Nephron progenitor cell (in vitro differentiated cells): ENCODE measurements at places on chromosomes 12 and 14.

- peak overlapping the region; percentile 92 for H3K27ac ChIP-seq
- no peak for DNase-seq
- H3K36me3 ChIP-seq = peaks cover 33% of the 10 kb centered on the region
- H3K27me3 ChIP-seq = peaks cover 3% of the 10 kb centered on the region
- peaks cover 70% of the 10 kb centered on the region for H3K4me1 ChIP-seq
Observed at GRCh38 chr12:62656591-62657362, 190.2 kb downstream of the MON2 start.

- H3K4me1 ChIP-seq = peaks cover 89% of the 10 kb centered on the region
- H3K27ac ChIP-seq = peak overlapping the region; percentile 73
- peak overlapping the region; percentile 57 for H3K4me3 ChIP-seq
Observed at GRCh38 chr14:61188978-61189808, 91.9 kb downstream of the TMEM30B start.

DNA sequence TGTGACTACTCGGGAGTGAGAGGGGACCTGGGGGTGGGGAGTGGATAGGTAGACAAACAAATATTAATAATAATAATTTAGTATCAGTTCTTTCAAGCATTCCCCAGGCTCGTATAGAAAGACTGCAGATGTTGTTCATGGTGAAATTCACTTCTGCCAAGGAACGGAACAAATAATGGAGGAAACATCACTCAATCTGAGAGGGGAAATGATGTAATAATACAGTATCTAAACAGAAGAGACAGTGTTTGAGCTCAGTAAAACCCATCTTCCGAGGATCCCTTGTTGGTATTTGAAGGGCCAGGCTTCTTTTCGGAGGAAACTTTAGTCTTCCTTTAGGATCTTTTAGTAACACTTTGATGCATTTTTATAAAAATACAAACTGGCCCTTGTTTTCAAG is 114.2 kb downstream of the KCNK10 start:
- no peak overlapping the region for H3K4me3 ChIP-seq
- H3K36me3 ChIP-seq = no peaks in the 10 kb centered on the region
- H3K4me1 ChIP-seq = peaks cover 6% of the 10 kb centered on the region
- DNase-seq = no peak
- H3K27ac ChIP-seq = no peak overlapping the region

DNA sequence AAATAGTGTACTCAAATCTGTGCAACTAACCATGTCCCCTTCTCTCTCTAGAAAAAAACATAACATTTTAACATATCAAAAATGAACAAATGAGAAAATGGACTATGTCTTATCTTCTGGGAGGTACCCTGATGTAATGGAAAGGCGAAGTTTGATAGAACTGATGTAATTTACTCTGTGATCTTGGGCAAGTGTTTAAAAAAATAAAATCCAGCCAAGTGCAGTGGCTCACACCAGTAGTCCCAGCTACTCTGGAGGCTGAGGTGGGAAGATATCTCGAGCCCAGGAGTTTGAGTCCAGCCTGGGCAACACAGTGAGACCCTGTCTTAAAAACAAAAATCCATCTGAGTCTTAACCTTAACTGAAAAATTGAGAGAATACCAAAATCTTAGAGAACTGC is 35.8 kb upstream of the CFL2 start:
- H3K4me3 ChIP-seq = no peak overlapping the region
- H3K27ac ChIP-seq = peak overlapping the region; percentile 82
- no peak for DNase-seq
- no peaks in the 10 kb centered on the region for H3K27me3 ChIP-seq
- no peaks in the 10 kb centered on the region for H3K4me1 ChIP-seq
- peaks cover 17% of the 10 kb centered on the region for H3K36me3 ChIP-seq

GRCh38 chr14:69010648-69011047 is 31.5 kb upstream of the ACTN1 start:
- no peak overlapping the region for H3K4me3 ChIP-seq
- no peak overlapping the region for H3K27ac ChIP-seq
- no peak for DNase-seq
- H3K36me3 ChIP-seq = no peaks in the 10 kb centered on the region
- H3K4me1 ChIP-seq = peaks cover 27% of the 10 kb centered on the region

DNA sequence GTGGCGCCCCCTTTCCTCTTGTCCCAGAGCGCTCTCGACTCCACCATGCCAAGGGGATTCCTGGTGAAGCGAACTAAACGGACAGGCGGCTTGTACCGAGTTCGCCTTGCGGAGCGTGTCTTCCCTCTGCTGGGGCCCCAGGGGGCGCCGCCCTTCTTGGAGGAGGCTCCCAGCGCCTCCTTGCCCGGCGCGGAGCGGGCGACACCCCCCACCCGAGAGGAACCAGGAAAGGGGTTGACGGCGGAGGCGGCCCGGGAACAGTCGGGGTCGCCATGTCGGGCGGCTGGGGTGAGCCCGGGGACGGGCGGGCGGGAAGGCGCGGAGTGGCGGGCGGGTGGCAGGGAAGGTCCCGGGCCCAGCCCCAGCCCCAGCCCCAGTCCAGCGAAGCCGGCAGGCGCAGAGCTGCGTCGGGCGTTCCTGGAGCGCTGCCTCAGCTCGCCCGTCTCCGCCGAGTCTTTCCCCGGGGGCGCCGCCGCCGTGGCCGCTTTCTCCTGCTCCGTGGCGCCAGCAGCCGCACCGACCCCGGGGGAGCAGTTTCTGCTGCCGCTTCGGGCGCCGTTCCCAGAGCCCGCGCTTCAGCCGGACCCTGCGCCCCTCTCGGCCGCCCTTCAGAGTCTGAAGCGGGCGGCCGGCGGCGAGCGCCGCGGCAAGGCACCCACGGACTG is 376 bp downstream of the INSM2 start:
- peak; percentile 24 for DNase-seq
- H3K4me3 ChIP-seq = peak overlapping the region; percentile 78
- peaks cover 89% of the 10 kb centered on the region for H3K27me3 ChIP-seq

DNA sequence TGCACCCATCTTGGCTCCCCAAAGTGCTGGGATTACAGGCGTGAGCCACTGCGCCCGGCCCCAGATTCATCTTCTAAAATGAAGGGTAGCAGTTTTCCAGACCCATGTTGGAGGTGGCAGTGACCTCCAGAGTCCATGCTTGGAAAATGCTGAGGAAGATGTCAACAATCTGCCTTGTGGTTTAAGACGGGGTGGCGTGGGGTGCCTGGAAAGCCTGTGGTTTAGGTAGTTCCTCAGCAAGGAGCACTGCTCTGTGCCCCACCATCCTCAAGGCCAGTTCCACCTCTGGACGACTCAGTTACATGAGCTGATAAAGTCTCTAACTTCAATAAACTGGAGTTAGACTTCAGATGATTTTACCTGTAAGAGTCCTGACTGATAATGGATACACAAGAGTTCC is 48.6 kb downstream of the DRAM1 start:
- H3K36me3 ChIP-seq = no peaks in the 10 kb centered on the region
- no peaks in the 10 kb centered on the region for H3K4me1 ChIP-seq
- H3K27ac ChIP-seq = no peak overlapping the region
- H3K4me3 ChIP-seq = no peak overlapping the region
- DNase-seq = no peak

GRCh38 chr12:132713123-132713522 is 2.5 kb downstream of the PGAM5 start:
- DNase-seq = no peak
- H3K4me3 ChIP-seq = peak overlapping the region; percentile 32
- H3K36me3 ChIP-seq = peaks cover 19% of the 10 kb centered on the region
- peak overlapping the region; percentile 39 for H3K27ac ChIP-seq
- peaks cover 10% of the 10 kb centered on the region for H3K4me1 ChIP-seq

DNA sequence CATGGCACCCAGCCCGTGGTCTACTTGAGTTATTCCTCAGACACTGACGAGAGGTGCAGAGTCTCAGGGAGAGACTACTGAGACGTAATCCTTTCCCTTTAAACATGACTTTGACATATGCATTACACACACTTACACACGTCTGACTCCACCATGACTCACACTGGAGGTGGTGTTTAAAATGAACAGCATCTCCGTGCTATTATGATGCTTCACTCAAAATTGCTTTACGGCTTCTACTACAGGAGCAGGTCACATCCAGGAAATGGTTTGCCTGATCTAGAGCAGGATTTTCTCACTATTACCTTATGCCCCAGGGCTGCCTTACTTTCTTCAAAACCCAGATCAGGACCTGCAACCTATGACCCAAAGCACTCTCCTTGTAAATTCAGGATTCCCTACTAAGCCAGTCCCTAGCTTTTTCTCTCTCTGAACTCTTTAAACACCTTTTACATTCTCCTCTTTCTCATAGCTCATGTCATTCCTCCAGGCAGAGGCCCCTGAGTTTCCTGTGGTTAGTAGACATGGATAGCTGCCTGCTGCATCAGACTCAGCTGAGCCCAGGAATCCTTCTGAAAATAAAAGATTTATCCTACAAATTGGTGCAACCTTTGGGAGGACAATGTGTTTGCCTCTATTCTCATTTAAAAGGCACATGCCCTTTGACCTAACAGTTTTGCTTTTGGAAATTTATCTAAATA is 31.2 kb downstream of the TMCC3 start:
- no peaks in the 10 kb centered on the region for H3K27me3 ChIP-seq
- H3K4me3 ChIP-seq = peak overlapping the region; percentile 26

DNA sequence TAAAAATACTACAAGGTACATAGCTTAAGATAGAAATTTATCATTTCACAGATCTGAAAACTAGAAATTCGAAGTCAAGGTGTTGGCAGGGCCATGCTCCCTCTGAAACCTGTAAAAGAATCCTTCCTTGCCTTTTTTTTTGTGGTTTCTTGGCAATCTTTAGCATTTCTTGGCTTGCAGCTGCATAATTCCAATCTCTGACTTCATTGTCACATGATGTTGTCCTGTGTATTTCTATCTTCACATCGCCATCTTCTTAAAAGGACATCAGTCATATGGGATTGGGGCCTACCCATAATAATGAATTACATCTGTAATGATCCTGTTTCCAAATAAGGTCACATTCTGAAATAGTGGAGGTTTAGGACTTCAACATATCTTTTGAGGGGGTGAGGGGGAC is 250.4 kb downstream of the TMTC2 start:
- no peaks in the 10 kb centered on the region for H3K4me1 ChIP-seq
- no peaks in the 10 kb centered on the region for H3K27me3 ChIP-seq
- no peak overlapping the region for H3K27ac ChIP-seq
- no peaks in the 10 kb centered on the region for H3K36me3 ChIP-seq
- no peak for DNase-seq
- H3K4me3 ChIP-seq = no peak overlapping the region

GRCh38 chr14:77559381-77559780 is 57.1 kb downstream of the SPTLC2 start:
- peaks cover 72% of the 10 kb centered on the region for H3K36me3 ChIP-seq
- DNase-seq = no peak
- no peaks in the 10 kb centered on the region for H3K27me3 ChIP-seq
- H3K4me1 ChIP-seq = peaks cover 24% of the 10 kb centered on the region
- no peak overlapping the region for H3K4me3 ChIP-seq

DNA sequence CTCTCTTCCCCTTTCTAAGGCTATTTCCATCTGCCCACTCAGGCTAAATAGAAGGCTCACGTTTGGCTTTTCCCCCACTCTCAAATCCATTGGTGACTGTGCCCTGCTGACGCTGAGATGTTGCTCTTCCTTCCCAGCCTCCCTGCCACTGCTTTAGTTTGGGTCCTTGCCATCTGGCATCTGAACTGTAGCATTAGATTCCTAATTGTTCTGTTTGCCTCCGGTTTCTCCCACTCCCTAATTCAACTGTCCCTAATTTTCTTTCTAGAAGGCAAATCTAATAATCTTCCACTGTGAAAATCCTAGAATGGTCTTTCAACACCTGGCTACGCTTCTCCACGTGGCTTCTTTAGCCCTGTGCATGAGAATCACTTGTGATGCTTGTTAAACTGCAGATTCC is 37.6 kb upstream of the SMOC1 start:
- H3K27ac ChIP-seq = no peak overlapping the region
- H3K4me3 ChIP-seq = no peak overlapping the region
- no peak for DNase-seq
- H3K4me1 ChIP-seq = peaks cover 3% of the 10 kb centered on the region

GRCh38 chr14:58690801-58691516 is 53.2 kb downstream of the DACT1 start:
- peaks cover 19% of the 10 kb centered on the region for H3K36me3 ChIP-seq
- DNase-seq = no peak
- H3K27ac ChIP-seq = peak overlapping the region; percentile 88
- H3K4me1 ChIP-seq = peaks cover 46% of the 10 kb centered on the region
- no peaks in the 10 kb centered on the region for H3K27me3 ChIP-seq
- no peak overlapping the region for H3K4me3 ChIP-seq

- DNase-seq = no peak
- no peaks in the 10 kb centered on the region for H3K36me3 ChIP-seq
- H3K27ac ChIP-seq = no peak overlapping the region
- no peaks in the 10 kb centered on the region for H3K27me3 ChIP-seq
- H3K4me1 ChIP-seq = peaks cover 25% of the 10 kb centered on the region
Observed at GRCh38 chr12:93825931-93826555, 148.9 kb downstream of the CRADD start.

GRCh38 chr14:99329711-99330315 is 57.8 kb upstream of the BCL11B start:
- no peak for DNase-seq
- no peak overlapping the region for H3K27ac ChIP-seq
- H3K27me3 ChIP-seq = peaks cover 11% of the 10 kb centered on the region
- H3K4me3 ChIP-seq = no peak overlapping the region

GRCh38 chr12:93198086-93198485 is 179.6 kb upstream of the NUDT4 start:
- peaks cover 9% of the 10 kb centered on the region for H3K36me3 ChIP-seq
- H3K4me3 ChIP-seq = no peak overlapping the region
- peaks cover 49% of the 10 kb centered on the region for H3K4me1 ChIP-seq
- no peak overlapping the region for H3K27ac ChIP-seq
- H3K27me3 ChIP-seq = no peaks in the 10 kb centered on the region
